ENCODE measurements at places on chromosomes 6 and 20.

GRCh38 chr6:71114986-71115385 lies 158.1 kb upstream of the B3GAT2 start:
- DNase-seq, result no peak

GRCh38 chr20:11906626-11907480 lies 10.8 kb upstream of the BTBD3 start:
- DNase-seq, result no peak

DNA sequence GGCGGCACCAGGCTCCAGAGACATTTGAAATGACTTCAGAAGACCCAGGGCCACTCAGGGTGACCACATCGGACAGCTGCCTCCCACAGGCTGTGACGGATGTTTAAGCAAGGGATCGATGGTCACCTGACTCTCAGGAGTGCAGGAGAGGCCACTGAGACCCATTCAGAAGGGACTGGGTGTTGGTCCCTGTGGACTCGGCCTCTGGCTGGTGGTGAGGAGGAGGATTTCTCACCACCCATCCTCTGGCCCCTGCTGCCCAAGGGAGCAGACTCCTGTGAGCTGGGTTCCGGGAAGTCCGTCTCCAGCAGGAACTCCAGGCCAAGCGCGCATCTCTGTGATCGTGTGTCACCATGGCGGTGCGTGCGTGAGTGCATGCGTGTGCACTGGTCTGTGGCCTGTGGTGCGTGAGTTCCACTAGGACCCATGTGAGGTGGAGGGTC lies 25.5 kb downstream of the NPEPL1 start:
- DNase-seq, result peak; percentile 13

DNA sequence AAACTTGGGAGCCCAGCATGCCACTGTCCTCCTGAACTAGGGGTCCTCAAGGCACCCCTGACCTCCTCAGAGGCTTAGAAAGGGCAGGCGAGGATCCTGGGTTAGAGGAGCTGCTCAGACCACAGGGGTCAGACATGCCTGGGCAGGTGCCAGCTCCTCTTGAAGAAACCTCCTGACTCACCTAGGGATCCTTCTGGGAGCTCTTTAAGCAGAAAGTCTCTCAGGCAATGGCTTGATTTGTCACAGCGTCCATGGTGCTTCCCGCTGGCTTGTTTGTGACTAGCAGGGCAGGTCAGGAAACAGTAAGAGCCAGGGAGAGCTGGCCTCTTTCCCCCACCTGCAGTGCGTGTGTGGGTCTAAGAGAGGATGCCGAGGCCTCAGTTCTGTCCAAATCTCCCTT lies 174.5 kb upstream of the SNX9 start:
- no peak for DNase-seq

DNA sequence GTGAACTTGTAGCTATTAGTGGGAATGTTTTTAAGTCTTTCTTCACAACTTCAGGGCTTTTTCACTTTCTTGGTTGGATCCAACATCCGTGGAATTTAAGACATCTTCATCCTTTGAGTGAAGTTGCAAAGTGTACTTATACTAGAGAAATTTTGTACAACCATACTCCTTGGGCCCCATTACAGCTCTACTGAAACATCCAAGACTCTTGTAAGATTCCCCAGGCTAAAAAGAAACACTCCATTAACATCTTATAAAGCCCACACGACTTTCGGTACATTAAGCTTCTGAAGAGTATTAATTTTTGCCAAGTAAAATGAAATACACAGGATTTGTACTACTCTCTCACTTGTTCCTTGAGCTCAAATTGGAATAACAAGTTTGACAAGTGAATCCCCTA lies 5.4 kb downstream of the PCNA start:
- DNase-seq, result no peak

GRCh38 chr20:61915101-61915500 lies 150.6 kb downstream of the TAF4 start:
- DNase-seq, result no peak

DNA sequence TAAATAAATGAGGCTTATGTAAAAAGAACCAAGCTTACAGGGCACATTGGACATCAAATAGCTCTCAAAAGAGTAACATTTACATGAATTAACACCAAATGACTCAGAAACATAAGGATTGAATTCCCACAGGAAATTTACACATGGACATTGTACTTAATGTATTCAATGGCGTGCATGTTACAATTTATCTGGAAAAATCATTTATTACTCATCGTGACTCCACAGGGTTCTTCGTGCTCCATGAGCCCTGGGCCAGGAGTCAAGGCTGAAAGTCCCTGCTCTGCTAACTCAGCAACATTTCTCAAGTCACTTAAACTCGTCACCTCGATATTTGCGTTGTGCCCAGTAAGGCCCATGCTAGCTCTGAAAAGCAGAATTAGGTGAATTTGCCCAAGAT lies 158.5 kb downstream of the PHACTR1 start:
- no peak for DNase-seq
